ENCODE measurements at places on chromosomes 6 and 20.

DNA sequence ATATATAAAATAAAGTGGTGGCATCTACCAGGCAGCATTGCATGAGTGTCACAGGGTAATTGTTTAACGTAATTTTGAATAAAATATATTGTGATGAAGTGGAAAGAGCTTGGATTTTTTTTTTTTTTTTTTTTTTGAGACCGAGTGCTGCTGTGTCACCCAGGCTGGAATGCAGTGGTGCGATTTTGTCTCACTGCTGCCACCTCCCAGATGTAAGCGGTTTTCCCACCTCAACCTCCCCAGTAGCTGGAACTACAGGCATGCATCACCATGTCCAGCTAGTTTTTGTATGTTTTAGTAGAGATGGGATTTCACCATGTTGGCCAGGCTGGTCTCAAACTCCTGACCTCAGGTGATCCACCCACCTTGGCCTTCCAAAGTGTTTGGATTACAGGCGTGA is 81.1 kb upstream of the SMIM8 start:
- ATAC-seq = no peak

GRCh38 chr6:31122791-31123706 is 2.8 kb upstream of the CDSN start:
- ATAC-seq = peak; percentile 19

DNA sequence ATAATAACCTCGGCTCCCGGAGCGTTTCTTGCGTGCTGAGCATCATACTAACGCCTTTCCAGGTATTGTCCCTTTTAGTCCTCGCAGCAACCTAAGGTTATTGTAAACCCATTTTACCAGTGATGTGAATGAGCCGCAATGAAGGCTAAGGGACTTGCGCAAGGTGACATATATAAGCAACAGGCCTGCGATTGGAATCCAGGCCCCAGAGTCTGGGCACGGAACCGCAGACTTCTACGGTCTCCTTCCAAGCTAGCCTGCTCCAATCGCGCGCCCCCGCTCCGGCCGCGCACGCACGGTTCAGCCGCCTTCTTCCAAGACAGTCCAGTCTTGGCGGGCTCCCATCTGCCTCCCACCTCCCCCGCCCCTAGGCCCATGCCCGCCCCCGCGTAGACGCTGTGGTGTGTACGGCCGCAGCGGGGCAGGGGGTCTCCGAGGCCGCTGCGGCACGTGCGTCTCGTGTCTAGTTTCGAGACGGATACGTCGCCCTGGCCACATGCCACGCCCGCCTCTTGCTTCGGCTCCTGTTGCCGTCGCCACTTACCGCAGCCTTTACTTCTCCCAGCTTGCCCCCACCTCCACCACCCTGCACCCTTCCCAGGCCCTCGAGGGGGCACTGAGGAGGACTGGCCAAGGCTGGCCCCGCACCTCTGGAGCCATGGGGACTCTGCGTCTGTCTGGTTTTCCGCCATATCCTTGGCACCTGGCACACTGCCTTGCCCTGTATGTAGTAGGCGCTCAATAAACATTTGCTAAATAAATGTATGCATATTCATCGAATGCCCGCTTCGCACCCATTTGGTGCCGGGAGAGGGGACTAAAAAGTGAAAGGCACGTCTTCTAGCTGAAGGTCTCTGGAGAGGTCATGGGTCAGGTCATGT is 855 bp upstream of the GFOD1 start:
- ATAC-seq = peak; percentile 2

GRCh38 chr6:108736002-108736361 is 112.2 kb upstream of the ARMC2 start:
- ATAC-seq = no peak

GRCh38 chr20:38321959-38322598 is 18.1 kb downstream of the BPI start:
- ATAC-seq = peak; percentile 58

GRCh38 chr6:90082847-90083246 is 188.6 kb downstream of the GJA10 start:
- no peak for ATAC-seq

DNA sequence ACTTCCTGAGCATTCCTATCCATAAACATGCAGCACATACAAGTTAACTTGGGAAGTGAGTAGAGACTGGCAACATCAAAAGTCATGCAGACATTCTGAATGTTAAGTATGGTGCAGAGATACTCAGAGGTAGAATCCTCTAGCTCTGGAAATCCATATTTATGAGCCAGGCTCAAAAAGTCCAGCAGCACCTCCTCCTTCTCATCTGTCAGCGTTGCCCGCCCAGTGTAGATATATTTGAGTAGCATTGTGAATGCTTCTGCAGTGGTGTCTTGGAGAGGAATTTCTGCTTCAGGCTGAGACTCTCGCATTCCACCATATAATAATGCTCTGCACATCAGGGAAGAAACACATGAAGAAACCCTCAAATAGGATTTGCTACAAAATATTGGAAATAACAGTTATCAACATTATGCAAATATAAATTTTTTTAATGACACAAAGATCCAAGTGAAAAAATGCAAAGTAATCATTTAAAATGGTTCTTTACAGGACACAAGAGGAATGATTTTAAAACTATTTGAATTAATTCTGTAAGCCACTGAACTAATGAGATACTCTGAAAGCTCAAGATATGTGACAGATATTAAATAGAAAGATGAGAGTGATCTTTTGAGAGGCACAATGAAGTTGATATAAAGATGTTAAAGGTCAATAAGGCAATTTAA is 45.6 kb downstream of the BTBD9 start:
- no peak for ATAC-seq

GRCh38 chr6:148533309-148534107 is 190.9 kb downstream of the SASH1 start:
- no peak for ATAC-seq
